ENCODE measurements at places on chromosomes 11 and 22. TPM values are rescaled to one million over a fixed set of nuclear protein-coding genes. Genes with fewer than 3 reads are reported as not detected.
A peak's percentile ranks its signal among the peaks of the same experiment; 100 is the strongest.

DNA sequence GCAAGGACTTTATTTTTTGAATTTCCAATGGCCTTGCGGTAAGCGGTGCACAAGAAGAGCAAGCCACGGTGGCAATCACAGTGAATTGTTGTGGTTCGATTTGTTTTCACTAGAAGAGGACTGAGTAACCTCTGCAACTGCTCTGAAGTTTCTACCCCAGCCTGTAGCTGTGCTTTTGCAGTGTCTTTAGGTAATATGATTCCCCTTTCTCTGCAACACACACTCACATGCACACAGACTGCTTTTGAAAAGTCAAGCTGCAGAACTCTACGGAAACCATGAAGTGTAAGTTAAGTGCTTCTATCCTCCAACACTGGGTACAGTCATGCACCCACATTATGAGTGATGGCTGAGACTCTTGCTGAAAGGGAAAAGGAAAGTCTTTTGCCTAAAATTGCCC is 38.4 kb downstream of the CD44 start:
- DNase-seq, result no peak

DNA sequence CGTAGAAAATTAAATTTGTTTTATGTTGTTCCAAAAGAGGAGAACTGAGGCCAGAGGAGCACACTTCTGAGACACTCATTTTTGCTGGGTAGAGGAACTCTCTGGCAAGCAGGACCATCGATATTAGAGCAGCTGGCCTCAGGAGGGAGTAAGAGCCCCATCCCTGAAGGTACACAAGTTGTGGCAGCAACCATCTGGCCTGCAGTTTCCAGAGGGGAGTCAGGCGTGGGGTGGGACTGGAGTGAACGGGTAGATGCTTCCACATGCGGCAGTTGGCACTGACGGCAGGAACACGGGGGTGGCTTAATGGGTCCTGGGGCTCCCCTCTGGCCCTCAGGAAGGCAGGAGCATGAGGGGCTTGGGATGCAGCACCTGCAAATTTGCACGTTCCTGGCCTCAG is 13.2 kb upstream of the SSTR3 start:
- no peak for DNase-seq

GRCh38 chr11:80727315-80727714 is 1286.5 kb upstream of the TENM4 start:
- DNase-seq, result no peak

DNA sequence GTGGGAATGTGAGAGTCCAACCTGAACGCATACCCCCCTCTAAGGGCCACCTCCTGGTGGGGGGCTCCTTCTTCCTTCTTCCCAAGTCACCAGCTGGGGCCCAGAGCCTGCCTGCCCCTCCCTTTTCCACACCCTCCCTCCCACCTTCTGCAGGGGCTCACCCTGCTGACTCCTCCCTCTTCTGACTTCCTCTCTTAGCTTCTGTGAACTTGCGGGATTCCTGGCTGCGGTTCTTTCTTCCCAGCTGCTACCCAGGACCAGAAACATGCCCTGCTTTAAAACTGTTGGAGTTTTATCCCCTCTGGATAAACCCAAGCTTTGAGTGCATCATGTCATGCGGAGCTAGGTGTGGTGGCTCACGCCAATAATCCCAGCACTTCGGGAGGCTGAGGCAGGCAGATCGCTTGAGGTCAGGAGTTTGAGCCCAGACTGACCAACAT is 10.2 kb downstream of the LRRC74B start:
- no peak for DNase-seq

DNA sequence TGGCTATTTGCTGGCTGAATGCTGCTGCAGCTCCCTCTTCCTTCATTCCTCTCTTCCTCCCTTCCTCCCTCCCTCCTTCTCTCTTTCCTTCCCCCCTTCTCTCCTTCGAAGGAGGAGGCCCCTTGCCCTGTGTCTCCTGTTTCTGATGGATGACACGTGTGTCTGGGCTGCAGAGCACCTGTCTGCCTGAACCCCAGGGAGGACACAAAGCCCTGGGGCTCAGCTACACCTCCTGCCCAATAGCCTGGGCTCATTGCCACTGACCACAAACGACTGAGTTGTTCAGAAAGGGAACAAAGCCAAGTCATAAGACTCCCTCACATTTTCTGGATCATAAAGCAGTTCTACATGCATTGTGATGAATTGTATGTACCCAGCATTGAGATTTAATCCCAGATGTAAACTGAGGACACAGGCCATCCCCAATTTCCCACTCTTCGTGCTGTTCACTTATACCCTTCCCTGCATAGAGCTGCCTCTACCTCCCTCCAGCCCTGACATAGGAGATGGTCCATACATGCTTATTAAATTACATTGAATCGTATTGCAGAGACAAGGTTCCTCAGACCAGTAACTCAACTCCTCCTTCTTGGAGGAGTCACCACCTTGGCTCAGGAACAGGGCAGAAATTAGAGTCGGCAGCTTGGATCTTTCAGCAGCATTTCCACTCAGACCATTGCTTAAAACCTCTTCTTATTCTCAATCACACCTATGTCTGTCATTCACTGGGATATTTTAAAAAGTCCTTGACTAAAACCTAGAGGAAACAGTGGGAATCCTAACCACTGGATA is 1.2 kb downstream of the CSRP3 start:
- DNase-seq, result no peak

GRCh38 chr11:843818-844692 is 1.4 kb downstream of the TSPAN4 start:
- peak; percentile 95 for DNase-seq

DNA sequence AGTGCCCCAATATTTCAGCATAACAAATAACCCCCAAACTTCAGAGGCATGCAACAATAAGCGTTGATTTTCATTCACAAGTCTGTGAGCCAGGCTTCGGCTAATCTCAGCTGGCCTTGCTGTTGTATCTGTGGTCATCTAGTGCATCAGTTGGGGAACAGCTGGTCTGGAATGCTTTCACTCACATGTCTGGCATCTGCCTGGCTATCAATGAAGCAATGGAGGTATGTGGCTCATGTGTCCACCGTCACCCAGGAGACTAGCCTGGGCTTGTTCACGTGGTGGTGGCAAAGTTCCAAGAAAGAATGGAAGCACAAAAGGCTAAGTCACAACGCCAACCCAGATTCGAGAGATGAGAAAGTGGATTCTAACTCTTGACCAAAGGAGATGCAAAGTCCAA is 304.8 kb upstream of the ISX start:
- DNase-seq, result no peak

DNA sequence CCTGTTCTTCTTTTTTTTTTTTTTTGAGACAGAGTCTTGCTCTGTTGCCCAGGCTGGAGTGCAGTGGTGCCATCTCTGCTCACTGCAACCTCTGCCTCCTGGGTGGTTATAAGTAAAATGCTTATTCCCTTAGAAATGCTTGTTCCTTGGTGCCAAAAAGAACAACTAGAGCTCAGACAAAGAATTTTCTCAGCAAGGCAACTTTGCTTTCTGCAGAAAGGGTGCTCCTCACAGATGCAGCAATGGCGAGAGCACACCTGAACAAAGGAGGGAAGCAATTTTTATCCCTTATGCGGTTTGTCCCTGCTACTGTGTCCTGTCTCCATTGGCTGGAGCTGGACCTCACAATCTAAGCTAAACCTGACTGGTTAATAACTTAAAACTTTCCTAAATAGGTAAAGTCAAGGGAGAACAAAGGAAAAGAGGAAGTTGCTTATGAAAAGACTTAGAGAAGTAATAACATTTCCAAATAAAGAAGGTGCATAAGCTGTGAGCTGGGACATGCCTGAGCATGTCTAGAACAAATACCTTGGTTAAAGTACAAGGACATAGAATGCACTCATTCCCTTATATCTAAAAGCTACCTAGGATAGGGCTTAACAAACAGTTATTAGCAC is 90.0 kb upstream of the PRR5 start:
- no peak for DNase-seq

DNA sequence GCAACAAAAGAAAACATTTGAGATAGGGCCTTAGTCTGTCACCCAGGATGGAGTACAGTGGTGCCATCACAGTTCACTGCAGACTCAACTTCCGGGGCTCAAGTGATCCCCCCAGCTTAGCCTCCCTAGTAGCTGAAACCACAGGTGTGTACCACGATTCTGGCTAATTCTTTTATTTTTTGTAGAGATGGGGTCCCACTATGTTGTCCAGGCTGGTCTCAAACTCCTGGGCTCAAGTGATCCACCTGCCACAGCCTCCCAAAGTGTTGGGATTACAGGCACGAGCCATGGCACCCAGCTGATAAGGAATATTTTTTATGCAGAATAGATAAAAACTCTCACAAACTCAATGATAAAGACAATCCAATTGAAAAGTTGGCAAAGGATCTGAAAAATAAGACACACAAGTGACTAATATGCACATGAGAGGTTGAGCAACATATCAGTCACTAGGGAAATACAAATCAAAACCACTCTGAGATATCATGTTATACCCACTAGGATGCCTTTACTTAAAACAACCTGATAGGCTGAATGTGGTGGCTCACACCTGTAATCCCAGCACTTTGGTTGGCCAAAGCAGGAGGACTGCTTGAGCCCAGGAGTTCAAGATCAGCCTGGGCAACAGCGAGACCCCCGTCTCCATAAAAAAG is 33.9 kb upstream of the CLTCL1 start:
- DNase-seq, result no peak

GRCh38 chr22:26238596-26238995 is 69.3 kb downstream of the SEZ6L start:
- DNase-seq, result no peak

DNA sequence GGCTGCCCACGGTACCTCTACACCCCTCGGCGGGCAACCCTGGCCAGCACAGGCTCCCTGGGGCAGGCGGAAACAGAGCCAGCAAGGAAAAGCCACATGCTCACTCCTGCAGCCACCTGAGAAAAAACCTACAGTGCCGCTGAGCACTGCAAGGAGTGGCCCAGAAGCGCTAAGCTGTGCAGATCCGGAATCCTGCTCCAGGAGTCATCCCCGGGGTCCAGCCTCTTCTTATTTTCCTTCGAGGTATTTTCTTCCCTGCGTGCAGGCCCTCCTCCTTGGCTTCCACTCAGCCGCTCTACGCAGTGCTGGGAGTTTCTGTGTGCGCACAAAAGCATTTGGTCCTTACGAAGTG is 81.0 kb downstream of the TRMU start:
- no peak for DNase-seq

DNA sequence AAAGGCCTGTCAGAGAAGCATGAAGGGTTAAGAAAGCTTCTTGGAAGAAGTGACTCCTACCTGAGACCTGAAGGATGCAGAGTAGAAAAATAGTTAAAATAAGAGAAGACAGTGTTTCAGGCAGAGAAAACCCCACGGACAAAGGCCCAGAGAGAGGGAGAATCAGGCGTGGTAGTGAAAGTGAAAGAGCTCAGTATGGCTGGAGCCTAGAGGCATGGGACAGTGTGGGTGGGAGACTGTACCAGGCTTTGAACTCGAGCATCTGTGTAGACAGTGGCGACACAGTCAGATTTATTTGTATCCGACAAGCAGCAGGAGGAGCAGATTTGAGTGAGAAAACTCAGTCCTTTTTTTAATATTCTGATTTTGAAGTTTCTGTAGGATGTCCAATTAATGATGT is 360.0 kb downstream of the OPCML start:
- no peak for DNase-seq

DNA sequence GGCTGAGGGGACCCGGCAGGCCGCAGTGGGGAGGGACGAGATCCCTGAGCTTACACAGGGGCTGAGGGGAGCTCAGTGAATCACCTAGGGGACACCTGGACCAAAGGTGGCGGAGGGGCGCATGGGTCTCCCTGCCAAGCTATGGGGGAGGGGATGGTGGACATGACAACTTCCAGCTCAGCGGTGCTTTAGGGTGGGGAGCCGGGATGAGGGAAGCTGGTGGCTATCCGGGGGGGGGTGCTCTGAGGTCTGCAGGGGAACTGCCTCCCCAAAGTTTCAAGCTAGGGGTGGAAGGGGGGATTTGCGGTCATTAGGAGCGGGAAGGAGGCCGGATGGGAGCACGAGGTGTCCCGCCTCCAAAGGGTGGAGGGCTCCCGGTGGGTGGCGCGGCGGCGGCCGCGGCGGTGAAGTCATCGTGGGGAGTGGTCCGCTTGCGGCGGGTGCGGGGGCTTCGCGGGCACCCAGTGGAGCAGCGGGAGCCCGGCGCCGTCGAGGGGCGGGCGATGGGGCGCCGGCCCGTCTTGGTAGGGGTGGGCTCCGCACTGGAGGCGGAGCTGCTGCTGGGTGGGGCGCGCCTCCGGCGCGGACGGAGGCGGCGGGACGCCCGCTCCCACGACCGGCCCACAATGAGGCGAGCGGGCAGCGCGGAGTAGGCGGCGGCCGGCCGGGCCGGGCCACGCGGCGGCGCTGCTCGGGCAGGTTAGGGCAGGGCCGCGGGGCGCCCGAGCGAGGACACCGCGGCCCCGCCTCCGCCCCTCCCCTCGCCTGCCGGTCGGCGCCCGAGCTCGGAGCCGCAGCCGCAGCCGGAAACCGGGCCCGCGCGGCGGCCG is at the start of gene MICALL1:
TSS of gene MICALL1 (plus strand) at position 764 of the 830 bp plus-strand sequence. CDS start 126 bp downstream, outside the sequence.
- DNase-seq, result peak; percentile 85

- no peak for DNase-seq
These were observed 110.4 kb upstream of the POU2AF2 start for GRCh38 chr11:111135101-111135500.

DNA sequence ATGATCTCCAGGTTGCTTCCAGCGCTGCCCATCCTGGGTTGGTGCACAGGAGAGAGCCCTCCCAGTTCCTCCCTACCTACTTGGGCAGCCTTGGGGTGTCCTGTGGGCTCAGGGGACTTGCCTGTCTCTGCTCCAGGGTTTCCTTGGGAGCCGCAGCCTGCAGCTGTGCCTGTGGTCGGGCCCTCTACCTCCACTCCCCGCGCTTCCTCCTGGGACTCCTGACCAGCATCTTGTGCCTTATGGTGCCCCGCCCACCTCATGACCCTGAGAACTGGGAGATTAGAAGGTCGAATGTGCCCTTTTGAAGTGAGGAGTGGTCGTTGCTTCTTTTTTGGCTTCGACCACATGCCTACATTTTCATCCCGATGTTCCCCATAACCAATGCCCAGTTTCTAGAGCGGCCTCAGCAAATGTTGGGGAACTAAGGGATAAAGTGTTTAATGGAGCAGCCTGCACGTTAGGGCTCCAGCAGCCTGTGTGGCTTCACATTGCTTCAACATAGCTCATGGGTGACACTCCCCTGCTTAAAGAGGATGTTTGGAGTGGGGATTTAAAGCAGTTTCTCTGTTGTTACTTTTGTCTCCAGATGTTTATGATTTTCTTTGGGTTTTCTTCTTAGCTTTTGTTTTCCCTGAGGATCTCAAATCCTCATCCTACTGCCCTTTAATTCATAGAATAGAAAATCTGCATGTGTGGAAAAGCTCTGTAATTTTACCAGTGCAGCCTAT is 248.8 kb downstream of the TBC1D22A start:
- no peak for DNase-seq

GRCh38 chr22:25137577-25138525 is 61.8 kb upstream of the CRYBB3 start:
- DNase-seq, result no peak

- DNase-seq, result no peak
These were observed 53.3 kb upstream of the PTPN5 start for GRCh38 chr11:18844753-18845367.

GRCh38 chr11:7160814-7161489 is 72.2 kb downstream of the RBMXL2 start:
- DNase-seq, result no peak

- peak; percentile 100 for DNase-seq
These were observed 1.5 kb upstream of the MALAT1 start for GRCh38 chr11:65497141-65498041.

Gene TNNT3
- total RNA-seq, result 36.3 TPM

Gene KRTAP5-7
- total RNA-seq, result not detected

Gene ART1
- total RNA-seq, result 1.7 TPM

Gene GLYAT
- total RNA-seq, result 1.4 TPM
